Activated CD8-positive, alpha-beta memory T cell treated with anti-CD3 and anti-CD28 coated beads, Interleukin-2, amount 10 ng/mL, durations not matched to agents 7 days and 5 days (primary cell): ENCODE measurements at places on chromosomes 11 and 22.

DNA sequence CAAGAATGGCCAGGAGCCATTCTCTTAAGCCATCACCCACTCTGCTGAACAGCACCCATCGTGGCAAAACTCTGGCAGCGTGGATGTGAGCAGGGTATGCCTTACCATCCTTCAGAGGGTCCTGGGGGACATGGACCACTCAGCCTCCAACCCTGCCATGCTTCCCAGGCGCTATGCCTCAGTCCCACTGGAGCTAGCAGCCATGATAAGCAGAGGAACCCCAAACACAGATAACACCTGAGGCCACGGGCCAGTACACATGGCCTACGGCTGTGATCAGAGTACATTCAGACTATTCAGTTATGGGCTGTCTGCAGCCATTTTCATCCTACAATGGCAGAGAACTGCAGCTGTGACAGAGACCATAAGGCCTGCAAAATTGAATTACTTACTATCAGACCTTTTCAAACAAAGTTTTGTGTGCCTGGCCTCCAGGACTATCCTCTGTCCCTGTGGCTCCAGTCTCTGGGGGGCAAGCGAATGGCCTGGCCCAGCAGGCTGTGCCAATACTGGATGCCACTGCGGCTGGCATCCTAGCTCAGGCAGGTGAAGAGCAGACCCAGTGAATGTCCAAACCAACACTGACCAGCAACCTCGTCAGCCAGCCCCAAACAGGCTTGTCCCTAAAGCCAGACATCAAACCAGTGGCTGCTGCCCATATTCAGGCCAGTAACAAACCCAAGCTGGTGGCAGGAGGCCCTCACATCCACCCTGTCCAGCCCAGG is 6.9 kb downstream of the ARVCF start:
- DNase-seq, result no peak

DNA sequence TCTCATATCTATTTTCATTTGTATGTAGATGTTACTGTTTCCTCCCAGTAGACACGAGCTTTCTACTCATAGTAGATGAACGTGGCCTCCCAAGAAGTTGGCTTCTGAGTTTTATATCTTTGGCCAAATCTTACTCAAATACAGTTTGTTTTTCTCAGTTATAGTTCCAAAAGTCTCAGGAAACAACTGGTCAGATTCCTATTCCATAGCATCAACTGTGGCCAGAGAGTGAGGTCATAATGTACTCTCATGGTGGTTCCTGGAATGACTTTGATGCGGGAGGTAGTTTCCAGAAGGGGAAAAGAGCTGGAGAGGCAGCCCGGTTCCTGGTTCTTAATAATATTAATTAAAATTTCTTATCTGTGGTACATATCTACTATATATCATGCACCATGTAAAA is 77.3 kb downstream of the SLC17A6 start:
- DNase-seq, result no peak

DNA sequence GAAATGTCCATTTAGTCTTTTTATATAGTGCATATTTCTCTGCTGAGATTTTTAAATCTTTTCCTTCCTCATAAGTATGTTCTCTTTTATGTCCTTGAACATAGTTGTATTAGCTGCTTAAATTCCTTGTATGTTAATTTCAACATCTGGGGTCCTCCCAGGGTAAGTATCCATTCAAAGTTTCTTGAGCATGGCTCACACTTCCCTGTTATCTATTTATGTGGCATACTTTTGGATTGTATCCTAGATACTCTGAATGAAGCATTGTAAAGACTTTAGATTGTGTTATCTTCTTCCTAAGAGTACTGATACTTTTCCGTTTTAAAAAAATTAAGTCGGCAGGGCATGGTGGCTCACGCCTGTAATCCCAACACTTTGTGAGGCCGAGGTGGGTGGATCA is 28.4 kb upstream of the PITPNB start:
- no peak for DNase-seq

GRCh38 chr11:114367244-114367957 is 32.9 kb downstream of the C11orf71 start:
- DNase-seq, result no peak

GRCh38 chr11:69301455-69302401 is 7.8 kb downstream of the MYEOV start:
- no peak for DNase-seq
